Activated CD8-positive, alpha-beta memory T cell treated with anti-CD3 and anti-CD28 coated beads, Interleukin-2, amount 50 U/mL, for 48 hours (primary cell): ENCODE measurements at places on chromosomes 1 and 21.

GRCh38 chr1:103516283-103516682 lies 9.2 kb upstream of the RNPC3 start:
- DNase-seq, result no peak

DNA sequence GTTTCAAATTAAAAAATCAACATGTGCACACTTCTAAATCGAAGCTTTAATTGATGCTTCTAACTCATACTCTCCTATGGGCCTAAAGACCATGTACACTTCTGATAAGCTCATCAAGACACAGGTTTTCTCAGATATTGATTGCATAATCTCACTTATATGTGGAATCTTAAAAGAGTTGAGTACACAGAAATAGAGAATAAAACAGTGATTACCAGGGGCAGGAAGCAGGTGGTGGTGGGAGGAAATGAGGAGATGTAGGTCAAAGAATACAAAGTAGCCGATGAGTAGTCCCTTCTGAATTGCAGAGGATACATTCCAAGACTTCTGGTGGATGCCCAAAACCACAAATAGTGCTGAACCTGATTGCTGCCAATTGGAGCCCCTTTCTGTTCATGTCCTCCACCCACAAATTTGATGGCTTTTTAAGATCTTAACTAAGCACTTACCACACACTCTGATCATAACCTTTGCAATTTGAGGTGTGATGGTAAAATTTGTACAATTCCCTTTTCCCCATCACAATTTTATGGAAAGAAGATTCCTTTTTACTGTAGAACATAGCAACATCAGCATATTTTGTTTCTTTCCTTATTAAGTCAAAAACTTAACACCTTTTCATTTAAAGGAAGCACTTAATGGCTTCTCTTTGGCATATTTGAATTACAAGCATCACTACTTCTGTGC lies 3.3 kb upstream of the CD1B start:
- DNase-seq, result no peak

- DNase-seq, result no peak
Measured at GRCh38 chr1:13514821-13515220, 1.0 kb upstream of the LRRC38 start.

- no peak for DNase-seq
Measured at GRCh38 chr1:211343607-211344006, 17.0 kb downstream of the TRAF5 start.

- DNase-seq, result no peak
Measured at GRCh38 chr1:183911285-183911684, 106.4 kb downstream of the RGL1 start.

GRCh38 chr1:236021424-236022135 lies 43.3 kb downstream of the NID1 start:
- no peak for DNase-seq

- DNase-seq, result no peak
Measured at GRCh38 chr21:20163167-20163566, 835.0 kb upstream of the NCAM2 start.

DNA sequence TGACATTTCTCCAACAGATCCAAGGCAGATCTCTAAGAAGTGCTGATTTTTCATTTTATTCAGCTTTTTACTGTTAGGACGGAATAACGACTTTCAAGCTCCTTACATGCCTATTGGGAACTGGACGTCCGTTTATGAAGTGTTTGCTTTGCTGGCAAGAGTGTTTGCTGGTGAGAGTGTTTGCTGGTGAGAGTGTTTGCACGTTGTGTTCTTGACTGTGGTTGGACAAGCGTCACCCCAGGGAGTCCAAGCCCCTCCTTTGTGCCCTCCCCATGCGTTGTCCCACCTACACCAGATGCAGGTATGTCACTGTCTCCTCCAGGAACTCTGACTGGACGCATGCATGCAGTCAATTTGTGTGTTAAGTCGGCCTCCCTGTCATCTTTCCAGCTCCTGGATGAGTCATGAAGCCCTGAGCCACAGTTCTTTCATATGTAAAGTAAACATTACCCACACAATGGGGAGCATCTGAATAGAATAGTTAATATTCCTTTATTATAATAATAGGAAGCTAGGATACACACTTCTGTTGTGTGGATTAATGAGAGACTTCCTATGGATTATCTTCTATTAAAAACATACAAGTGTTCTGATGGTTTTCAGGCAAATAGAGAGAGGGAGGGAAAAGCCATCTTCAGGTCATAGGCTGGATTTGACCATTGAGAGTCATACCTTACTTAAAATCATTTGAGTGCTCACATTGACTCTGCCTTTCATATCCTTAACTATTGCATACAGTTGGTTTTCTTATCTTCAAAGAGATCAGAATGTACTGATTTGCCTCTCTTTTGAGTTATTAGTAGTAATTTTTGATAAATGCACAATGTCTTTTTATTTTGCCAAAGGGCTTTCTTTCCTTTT lies 119.2 kb downstream of the GALNT2 start:
- no peak for DNase-seq

GRCh38 chr21:39842741-39843459 lies 24.3 kb upstream of the PCP4 start:
- DNase-seq, result no peak
